ENCODE measurements at places on chromosomes 6 and 20.

DNA sequence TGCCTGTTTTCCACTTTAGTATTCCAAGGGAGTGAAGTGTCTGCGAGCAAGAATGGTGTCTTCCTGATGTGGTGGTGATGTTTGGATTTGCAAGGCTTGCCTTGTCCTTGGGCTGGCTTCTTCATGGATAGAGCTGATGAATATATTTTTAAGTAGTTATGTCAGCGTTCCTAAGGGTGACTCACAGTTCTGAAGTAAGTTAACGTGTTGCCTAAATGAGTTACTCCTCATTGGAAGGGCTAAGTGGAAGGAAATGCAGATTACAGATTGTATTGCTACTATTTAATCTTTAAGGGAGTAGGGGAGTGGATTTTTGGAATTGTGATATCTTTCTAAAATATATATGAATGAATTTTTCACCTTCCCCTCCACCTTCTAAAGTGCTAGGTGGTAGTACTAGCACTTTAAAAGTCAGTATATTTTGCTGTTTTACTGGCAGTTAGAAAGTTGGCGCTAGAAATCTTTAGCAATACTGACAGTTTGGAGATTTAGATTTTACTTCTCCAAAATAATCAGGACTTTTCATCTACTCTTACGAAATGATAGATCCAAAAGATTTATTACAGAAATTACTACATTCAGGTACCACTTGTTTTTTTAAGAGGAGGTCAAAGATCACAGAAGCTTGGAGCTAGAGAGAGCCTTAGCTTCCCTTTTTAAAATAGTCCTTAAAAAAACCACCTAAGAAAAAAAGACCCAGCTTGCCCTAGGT, 197.4 kb downstream of the JARID2 start:
- peak; percentile 75 for ATAC-seq

DNA sequence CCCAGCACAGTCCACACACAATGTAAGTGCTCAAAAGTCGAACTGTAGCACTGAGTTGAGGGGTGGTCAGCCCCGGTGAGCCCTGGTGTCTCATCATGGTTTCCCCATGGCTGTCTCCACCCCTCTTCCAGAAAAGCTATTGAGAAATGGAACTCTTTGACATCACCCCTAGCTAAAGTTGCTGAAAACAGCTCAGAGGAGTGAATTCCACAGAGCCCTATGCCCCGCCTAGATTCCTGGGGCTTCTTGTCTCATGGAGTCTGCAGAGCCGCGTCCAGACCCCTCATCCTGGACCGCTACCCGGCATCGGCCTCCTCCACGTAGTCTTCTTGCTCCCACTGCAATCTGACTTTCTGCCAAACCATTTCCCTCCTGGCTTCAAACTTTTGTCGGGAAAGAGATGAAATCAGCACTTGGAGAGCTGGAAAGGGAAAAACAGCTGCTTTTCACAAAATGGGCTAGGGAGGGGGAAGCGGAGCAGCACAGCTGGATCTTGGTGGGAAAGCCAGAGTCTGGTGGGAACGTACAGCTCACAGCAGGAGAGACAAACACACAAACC, 132.2 kb downstream of the SNX5 start:
- ATAC-seq, result no peak

DNA sequence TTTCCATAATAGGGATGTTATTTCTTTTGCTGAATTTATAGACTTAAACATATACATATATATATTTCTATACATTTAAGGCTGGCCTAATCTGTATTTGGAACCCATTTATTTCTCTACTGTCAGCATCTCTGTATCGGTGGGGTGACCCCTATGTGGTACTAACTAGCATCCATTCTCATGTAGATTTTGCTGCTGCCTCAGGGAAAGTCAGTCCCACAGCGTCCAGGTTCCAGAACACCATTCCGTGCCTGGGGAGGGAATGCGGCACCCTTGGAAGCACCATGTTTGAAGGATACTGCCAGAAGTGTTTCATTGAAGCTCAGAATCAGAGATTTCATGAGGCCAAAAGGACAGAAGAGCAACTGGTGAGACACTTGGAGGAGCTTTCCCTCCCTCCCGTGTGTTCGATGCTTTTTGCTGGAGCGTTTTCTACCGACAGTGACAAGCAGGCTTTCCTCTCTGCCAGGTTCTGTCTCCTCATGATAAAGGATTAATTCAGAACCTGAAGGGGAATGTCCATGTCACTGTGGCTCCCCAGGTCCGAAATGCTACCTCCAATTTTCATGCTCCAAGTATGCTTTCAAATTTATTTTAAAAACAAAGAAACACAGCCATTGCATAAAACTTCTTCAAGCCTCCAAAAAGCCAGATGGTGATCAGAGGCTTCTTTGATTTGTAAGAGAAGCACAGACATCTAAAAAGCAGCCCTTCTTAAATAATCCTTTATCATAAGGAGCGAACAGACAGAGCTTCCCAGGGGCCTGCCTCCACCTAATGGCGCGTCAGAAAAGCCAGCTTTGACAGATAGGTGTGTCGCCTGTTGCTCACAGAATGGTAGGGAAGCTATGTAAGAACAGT, 13.1 kb downstream of the TNFAIP3 start:
- no peak for ATAC-seq

- no peak for ATAC-seq
These were observed 19.5 kb downstream of the CEBPB start for GRCh38 chr20:50210066-50210619.

- ATAC-seq, result peak; percentile 91
These were observed 72.9 kb upstream of the DSP start for GRCh38 chr6:7468382-7469081.

DNA sequence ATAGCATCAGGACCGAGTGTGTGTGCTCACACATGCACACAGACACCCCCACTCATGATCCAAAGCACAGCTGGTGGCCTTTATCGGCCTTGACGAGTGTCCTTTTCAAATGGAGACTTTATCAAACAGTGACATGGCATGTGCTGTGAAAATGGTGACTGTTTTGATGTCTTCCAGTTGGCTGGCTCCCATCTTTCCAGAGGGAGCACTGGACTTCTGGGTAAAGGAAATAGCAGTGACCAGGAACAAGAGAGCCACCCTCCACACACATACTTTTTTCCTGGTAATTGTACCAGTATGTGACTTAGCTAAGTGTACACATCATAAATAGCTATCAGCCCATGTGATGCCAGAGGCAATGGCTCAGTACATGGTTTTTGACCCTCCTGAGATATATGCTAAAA, 52.7 kb downstream of the ZDHHC14 start:
- no peak for ATAC-seq

- no peak for ATAC-seq
These were observed 707.9 kb downstream of the RFPL4B start for GRCh38 chr6:113055061-113055460.

DNA sequence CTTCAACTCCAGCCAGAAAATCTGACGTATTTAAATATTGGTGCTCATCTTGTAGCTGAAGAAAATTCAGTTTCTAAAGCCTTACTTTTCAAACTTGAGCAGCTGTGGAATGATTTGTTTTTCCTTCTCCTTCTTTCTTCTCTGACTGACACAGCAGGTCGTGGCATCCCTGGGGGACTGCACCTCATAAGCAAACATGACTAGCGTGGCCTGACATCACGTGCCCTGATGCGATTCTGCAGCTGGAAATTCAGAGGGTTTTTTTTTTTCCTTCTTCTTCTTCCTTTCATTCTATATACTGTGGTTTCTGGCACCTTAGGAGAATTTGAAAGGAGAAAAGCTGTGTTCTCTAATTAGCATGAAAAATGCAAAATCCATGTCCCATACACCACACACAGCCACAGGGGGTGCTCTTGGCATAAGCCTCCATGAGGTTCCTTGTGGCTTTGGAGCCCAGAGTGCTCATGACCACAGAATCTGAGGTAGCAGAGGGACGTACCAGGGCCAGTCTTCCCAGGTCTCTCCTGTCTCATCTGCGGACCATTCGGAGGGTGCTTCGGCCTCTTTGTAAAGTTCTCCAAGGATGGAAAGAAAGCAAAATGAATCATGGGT, 258.5 kb upstream of the CDH4 start:
- no peak for ATAC-seq

DNA sequence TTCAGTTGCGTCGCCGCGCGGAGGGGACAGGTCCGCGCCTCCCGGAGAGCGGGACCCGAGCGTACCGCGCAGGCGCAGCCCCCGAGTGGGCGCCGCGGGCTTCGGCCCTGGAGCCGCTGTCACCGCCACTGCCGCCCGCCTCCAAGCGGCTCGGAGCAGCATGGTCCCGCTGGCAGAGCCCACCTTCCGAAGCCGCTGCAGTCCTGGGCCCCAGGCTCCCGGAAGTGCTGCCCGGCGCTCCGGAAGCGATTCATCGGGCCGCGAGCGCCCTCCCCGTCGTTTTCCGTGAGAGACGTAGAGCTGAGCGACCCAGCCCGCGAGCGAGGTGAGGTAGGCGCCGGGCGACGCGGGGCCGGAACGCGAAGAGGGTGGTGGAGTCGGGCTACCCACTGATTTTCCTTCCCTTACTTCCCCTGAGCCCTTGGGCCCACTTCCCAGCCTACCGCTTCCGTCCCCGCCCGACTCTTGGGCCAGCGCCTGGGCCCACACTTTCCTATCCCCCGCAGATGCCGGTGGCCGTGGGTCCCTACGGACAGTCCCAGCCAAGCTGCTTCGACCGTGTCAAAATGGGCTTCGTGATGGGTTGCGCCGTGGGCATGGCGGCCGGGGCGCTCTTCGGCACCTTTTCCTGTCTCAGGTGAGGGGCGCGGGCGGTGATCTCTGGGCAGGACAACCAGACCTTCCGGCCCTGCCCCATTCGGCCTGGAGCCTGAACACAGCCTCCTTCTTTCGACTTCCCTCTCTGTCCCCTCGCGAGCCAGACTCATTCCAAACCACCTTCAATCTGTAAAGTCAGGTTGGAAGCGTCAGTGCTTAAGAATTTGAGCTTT, at the start of the genes NFS1 and ROMO1:
Gene NFS1, minus strand, starts transcription at position 226 of the 830 bp plus-strand sequence. Its CDS starts 64 bp downstream, at position 162.
Gene ROMO1, plus strand, starts transcription at position 279 of the 830 bp plus-strand sequence. Its CDS starts 228 bp downstream, at position 507.
- ATAC-seq, result peak; percentile 92

DNA sequence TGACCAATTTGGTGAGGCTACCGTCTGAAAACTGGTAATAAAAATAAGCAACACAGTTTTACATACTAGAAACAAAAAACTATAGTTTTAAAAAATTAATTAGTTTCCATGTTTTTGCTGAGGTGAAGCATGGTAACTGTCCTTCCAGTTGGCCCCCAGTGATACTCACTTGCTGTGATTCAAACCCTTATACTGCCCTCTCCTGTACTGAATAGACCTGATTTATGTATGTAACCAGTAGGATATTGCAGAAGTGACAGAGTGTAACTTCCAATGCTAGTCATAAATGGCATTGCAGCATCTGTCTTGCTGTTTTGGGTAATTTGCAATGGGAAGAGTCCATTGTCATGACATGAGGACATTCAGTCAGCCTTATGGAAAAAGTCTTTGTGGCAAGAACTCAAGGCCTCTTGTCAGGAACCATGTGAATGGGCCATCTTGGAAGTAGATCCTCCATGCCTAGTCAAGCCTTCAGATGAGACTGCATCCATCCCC, 8.9 kb upstream of the CHD6 start:
- no peak for ATAC-seq

GRCh38 chr20:1555952-1556351, 1.6 kb downstream of the SIRPD start:
- no peak for ATAC-seq

GRCh38 chr6:158503846-158504245, 56.0 kb upstream of the TMEM181 start:
- ATAC-seq, result no peak

- ATAC-seq, result no peak
These were observed 281.0 kb upstream of the SULF2 start for GRCh38 chr20:48066246-48066645.

DNA sequence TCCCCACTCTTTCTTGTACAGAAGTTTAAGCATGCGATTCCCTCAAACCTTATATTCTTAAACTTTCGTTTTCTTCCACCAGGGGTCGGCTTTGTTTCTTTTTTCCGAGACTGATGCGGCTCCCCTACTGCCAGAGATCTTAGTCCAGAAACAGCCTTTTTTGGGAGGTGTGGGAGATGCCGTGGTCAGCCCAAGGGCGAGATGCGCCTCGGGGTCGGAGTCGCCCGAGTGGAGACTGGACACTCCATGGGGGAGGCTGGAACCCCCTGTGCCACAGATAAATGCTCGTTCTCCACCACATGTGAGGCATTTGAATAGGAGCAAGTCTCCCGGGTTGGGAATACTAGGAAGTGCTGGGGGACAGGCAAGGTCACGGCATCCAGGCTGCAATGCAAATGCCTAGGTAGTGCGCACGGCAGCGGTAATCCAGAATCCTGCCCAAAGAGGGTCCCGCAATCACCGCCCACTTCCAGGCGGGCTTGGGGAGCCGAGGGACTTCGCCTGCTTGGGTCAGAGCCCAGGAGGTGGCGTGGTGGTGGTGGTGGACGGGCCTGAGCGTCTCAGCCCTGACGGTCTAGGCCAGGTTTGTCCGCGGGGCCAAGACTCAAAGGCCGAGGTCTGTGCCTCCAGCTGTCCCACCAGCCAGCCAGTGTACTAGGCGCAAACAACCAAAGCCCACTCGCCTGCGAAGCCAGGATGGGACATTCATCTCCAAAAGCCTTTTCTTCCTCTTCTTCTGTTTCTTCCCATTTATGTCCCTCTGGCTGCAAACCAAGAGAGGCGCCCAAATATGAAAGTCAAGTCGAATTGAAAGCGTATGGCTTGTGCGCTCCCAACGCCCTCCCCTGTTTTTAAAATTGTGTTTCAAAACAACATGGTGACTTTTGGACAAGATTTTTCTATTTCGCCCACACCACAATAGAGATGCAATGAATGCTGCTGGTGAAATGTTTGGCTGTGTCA, 39.3 kb upstream of the OSTM1 start:
- peak; percentile 66 for ATAC-seq

GRCh38 chr20:44447827-44448419, 27.8 kb upstream of the TTPAL start:
- no peak for ATAC-seq

DNA sequence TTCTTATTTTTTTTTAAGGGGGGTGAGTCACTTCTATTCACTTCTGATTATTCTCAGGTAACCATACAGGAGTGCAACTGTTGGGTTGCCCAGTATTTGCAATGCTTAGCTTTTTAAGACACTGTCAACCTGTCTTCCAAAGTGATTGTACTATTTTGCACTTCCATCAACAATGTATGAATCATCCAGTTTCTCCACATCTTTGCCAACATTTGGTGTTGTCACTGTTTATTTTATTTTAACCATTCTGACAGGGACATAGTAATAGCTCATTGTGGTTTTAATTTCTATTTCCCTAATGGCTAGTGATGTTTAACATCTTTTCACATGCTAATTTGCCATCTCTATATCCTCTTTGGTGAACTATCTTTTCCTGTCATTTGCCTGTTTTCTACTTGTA, 1.4 kb upstream of the SLC13A3 start:
- no peak for ATAC-seq

All from SK-N-SH treated with all-trans-retinoic acid at 6 μM for 48 hours (cell line).